Left ventricle myocardium inferior (tissue), 1 donor: ENCODE measurements at places on chromosomes 16 and 17. TPM values are rescaled to one million over a fixed set of nuclear protein-coding genes. Genes with fewer than 3 reads are reported as not detected.

- H3K4me3 ChIP-seq = no peak overlapping the region
- no peak for DNase-seq
- H3K27me3 ChIP-seq = peaks cover 37% of the 10 kb centered on the region
- H3K36me3 ChIP-seq = no peaks in the 10 kb centered on the region
- H3K27ac ChIP-seq = no peak overlapping the region
- H3K4me1 ChIP-seq = no peaks in the 10 kb centered on the region
These were observed 61.9 kb downstream of the MPHOSPH6 start for GRCh38 chr16:82108100-82108499.

DNA sequence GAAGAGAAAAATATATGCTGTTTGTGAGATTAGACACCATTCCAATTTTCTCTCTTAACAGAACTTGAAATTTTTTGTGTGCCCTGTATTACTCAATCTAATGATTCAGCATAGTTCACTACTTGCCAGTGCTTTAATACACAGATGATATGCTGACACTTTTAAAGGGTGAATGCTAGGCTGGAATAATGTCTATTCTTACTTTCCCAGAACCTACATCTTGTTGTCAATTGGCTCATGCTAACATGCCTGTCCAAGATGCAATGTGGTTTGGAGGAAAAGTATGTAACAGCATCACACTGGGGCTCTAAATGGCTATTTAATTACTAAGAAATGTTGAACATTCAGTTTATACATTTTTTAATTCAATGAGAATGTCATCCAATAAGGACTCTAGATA lies 7.6 kb upstream of the MAP2K6 start:
- H3K36me3 ChIP-seq = no peaks in the 10 kb centered on the region
- no peak overlapping the region for H3K4me3 ChIP-seq
- H3K27me3 ChIP-seq = no peaks in the 10 kb centered on the region
- no peak for DNase-seq
- no peak overlapping the region for H3K27ac ChIP-seq
- H3K4me1 ChIP-seq = no peaks in the 10 kb centered on the region

GRCh38 chr17:78314683-78315354 lies 45.1 kb downstream of the SOCS3 start:
- H3K36me3 ChIP-seq = no peaks in the 10 kb centered on the region
- no peaks in the 10 kb centered on the region for H3K27me3 ChIP-seq
- DNase-seq = no peak
- H3K27ac ChIP-seq = peak overlapping the region; percentile 78
- H3K4me1 ChIP-seq = peaks cover 47% of the 10 kb centered on the region
- H3K4me3 ChIP-seq = peak overlapping the region; percentile 68

- DNase-seq = no peak
- H3K4me1 ChIP-seq = no peaks in the 10 kb centered on the region
- H3K27me3 ChIP-seq = no peaks in the 10 kb centered on the region
These were observed 343.1 kb downstream of the ZFHX3 start for GRCh38 chr16:72704746-72705372.

- peaks cover 46% of the 10 kb centered on the region for H3K4me1 ChIP-seq
- peak; percentile 71 for DNase-seq
- H3K36me3 ChIP-seq = peaks cover 12% of the 10 kb centered on the region
- H3K27ac ChIP-seq = peak overlapping the region; percentile 97
- peak overlapping the region; percentile 90 for H3K4me3 ChIP-seq
- no peaks in the 10 kb centered on the region for H3K27me3 ChIP-seq
These were observed 1.2 kb upstream of the MIF4GD start for GRCh38 chr17:75271955-75272847.

Gene UNC13D
- total RNA-seq = 13.3 TPM

Gene ENPP7
- total RNA-seq = not detected

Gene C17orf113
- 0.63 TPM for total RNA-seq
